ENCODE measurements at places on chromosomes 1 and 21.

DNA sequence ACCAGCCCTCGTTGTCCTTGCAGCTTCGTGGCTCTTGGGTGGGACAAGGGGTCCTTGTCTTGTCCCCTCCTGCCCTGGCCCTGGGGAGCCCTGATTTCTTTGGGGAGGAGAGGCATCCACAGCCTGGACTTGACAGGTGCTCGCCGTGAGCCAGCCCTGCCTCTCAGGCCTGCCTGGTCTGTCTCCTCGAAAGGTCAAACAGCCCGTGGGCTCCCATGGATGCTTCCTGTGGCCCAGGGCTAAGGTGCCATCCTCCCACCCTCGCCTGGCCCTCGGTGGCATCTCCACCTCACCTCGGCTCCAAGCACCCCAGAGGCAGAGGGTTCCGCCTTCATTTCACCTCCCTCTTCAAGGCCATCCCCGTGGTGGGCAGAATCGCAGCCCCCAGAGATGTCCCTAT is 9.0 kb downstream of the LRRC3 start:
- DNase-seq, result no peak

DNA sequence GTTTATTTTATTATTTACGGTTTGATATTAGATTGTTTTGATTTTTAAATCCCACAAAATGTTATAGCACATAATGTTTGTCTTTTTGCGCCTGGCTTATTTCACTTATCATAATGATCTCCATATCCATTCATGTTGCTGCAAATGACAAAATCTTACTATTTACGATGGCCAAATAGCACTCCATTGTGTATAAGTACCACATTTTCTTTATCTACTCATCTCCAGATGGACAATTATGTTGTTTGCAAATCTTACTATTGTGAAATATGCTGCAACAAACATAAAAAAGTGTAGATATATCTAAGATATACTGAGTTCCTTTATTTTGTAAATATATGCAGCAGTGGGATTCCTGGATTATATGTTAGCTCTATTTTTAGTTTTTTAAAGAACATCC is 1568.3 kb downstream of the AMY1C start:
- DNase-seq, result no peak

DNA sequence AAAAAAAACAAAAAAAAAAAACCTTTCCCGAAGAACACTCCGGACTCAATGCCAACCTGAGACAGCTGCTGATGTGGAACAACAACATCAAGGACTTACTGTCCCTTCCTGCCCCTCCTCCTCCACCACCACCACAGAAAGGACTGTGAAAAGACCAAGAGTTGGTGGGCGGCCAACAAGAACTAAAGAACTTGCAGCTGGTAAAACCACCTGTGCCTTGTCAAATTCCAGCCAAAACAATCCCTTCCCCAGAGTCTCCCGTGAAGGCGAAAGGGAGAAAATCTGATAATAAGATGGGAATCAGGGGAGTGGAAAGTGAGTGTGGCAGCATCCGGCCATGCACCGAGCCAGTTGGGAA is 88.9 kb downstream of the PROX1 start:
- no peak for DNase-seq

DNA sequence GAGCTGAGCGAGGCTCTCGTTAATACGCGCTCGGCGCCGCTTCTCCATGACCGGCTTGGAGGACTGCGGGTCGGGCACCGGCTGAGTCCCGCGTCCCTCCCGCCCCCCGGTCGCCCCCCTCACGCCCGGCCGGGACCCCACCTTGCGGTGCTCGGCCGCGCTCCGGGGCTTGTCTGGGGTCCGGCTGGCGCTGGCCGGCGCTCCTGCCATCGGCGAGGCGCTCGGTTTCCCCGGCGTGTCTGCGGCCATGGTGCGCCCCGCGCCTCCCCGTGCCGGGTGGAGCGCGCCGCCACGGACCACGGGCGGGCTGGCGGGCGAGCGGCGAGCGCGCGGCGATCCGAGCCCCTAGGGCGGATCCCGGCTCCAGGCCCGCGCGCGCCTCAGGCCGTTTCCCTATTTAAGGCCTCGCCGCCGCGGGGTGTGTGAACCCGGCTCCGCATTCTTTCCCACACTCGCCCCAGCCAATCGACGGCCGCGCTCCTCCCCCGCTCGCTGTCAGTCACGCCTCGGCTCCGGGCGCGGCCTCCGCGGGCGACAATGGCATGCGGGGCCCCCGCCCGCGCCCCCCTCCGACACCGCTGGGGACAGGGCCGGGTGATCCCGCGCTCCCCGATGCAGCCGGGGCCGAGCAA is at the start of gene HES4:
Gene HES4 (minus strand): TSS at position 373 of the 632 bp plus-strand sequence. CDS start 124 bp downstream, at position 249.
- peak; percentile 81 for DNase-seq

DNA sequence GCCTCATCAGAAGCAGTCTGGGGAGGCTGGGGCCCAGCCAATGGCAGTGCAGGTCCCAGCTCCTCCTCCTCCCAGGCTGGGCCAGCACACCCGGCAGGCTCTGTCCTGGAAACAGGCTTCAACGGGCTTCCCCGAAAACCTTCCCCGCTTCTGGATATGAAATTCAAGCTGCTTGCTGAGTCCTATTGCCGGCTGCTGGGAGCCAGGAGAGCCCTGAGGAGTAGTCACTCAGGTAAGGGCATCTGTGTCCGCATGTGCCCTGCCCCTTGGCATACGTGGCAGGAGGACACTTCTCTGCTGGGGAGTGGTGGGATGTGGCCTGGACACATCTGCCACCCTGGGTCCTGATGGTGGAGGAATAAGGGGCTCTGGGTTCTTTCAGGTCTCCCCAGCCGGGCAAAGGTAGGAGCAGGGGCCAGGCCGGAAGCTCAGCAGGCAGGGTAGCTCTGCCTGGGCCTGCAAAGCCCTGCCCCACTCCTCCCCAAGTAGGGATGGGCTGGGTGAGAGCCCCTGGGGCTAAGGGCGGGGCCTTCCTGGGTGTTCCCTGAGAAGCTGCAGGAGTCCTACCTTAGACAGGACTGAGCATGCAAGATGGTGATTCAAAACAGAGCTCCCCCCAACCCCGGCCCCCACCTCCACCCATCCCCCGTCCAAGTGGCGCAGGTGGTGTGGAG is at the start of gene GJB5:
Gene GJB5 (plus strand): TSS at position 84 of the 674 bp plus-strand sequence. CDS start 2,284 bp downstream, outside the sequence.
- no peak for DNase-seq

- no peak for DNase-seq
Measured at GRCh38 chr1:178885869-178886268, 15.0 kb upstream of the ANGPTL1 start.

DNA sequence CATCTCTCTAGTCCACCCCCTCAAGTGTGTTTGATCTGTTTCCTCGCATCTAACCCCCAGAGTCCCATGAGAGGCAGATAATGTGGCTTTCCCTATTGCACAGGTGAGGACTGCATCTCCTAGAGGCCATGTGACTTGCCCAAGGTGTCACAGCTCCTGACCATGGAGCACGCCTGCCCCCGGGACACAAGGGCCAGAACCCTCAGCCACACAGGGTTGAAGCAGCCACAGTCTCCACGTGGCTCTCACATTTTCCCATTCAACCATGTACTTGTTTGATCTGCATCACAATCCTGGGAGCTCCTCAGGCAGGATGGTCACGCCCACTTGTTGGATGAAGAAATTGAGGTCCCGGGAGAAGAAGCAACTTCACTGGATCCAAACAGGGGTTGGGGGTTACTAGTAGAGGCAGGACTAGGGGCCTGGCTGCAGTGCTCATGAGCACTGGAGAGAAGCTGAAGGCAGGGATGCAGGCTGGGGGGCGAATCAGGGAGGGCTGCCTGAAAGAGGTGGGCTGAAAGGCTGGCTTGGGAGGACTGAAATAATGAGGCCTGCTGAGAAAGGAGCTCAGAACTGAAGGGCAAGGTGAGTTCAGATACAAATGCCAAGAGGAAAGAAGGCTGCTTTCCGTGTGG is 207.9 kb downstream of the PTPRU start:
- no peak for DNase-seq

DNA sequence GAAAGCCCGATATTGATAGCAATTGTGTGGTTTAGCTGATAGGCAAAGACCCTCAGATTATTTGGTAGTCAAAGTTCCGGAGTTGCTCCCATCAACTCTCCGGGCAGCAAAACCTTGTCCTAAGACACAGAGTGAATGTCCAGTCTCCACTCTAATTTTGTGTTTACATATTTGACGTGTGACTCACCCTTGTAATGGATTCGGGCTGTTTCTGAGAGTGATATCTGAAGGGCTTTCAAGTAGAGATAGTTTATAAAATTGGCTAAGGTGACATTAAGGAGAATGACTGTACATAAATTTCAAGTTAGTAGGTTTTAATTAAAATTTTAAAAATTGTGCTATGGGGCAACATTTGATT is 154.2 kb downstream of the CNIH3 start:
- DNase-seq, result peak; percentile 36

GRCh38 chr1:82284213-82284612 is 483.5 kb downstream of the ADGRL2 start:
- DNase-seq, result no peak

DNA sequence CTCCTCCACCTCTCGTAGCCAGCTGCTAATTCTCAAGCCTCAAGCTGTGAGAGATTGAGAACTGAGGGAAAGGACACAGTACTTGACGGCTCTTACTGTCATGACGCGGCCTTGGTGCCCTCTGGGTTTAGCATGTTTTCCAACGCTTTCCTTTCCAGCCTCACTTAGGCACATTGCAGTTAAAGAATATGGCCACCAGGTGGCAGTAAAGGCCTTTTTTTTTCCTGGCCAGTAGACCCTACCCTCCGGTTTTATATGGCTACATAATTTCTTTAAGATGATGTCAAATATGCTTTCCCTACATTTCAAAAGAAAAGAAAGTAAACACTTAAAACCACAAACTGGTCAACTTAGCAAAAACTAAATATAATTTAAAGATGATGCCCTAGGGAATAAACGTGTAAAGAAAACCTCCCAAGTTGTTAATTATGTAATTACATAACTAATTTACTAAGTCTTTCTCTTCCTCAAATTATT is 56.8 kb upstream of the PRDX6 start:
- peak; percentile 27 for DNase-seq

GRCh38 chr1:75707191-75707590 is 17.3 kb upstream of the ACADM start:
- no peak for DNase-seq

GRCh38 chr1:23759277-23759676 is 16.0 kb downstream of the ELOA start:
- DNase-seq, result no peak

DNA sequence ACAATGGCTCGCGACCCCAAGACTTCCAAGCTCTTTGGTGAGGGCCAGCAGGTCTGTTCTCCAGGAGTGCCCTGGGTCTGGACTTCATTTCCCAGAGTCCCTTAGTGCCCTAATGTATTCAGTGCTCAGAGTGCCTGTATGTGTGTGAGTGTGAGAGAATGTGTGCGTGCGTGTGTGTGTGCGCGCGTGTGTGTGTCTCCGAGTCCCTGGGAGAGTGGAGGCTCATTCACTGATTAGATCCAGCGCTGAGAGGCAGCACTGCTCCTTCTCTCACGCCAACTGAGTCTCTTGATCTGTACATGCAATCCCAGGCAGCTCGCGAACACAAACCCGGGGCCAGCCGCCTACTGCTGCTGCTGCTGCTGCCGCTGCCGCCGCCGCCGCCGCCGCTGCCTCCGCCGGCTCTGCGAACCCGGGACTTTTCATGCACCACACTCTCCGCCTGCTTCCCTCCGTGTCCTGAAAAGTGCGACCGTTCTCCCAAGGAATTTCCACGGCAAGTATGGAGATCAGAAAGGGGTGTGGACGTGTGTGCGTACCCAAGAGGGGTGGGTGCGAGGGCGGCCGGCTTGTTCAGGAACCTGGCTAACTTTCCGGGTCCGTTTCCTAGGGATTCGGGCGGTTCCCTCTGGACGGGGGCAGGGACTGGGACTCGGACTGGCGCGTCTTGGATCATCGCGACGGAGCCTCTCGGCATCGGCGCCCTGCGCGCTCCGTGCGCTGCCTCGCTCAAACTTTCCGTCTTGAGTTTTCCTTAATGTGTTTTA is at the start of gene RNF220:
Gene RNF220 (plus strand): TSS at position 225 of the 767 bp plus-strand sequence.
- peak; percentile 65 for DNase-seq

DNA sequence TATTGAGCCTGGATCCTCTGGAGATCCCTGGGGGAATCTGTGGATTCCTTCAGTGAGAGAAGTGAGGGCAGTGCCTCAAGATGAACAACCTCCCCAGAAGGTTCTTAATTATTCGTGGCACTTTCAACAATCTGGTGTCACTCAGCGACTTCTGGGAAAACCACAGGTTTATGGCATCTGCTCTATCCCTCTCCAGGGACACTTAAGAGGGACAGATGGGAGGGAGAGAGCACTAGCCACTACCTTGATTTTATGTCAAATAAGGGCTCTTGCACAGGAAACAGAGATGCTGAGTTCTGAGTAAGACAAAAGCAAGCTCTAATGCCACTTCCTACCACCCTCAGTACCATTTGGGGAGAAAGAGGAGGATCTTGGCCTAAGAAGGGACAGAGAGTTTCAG is 21.2 kb upstream of the CHI3L1 start:
- no peak for DNase-seq

DNA sequence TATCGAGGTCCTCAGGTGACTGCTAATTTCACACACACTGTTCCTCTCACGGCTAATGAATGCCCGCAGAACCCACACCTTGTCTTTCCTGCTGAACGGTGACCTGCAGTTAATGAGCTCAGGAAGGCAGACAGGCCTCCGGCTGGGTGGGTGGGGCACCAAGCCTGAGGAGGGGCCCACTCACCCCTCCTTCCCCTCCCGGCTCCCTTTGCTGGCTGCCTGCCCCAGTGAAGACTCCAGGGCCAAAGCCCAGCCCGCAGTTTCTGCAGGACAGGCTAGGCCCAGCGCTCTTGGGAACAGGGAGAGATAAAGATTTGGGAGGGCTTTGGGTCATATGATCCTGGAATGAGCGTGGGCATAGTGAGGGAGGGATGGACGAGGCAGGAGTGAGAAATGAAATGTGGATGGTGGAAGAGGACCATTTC is 26.4 kb downstream of the FOXO6 start:
- DNase-seq, result no peak

- no peak for DNase-seq
Measured at GRCh38 chr1:162756523-162756922, 34.0 kb upstream of the HSD17B7 start.

DNA sequence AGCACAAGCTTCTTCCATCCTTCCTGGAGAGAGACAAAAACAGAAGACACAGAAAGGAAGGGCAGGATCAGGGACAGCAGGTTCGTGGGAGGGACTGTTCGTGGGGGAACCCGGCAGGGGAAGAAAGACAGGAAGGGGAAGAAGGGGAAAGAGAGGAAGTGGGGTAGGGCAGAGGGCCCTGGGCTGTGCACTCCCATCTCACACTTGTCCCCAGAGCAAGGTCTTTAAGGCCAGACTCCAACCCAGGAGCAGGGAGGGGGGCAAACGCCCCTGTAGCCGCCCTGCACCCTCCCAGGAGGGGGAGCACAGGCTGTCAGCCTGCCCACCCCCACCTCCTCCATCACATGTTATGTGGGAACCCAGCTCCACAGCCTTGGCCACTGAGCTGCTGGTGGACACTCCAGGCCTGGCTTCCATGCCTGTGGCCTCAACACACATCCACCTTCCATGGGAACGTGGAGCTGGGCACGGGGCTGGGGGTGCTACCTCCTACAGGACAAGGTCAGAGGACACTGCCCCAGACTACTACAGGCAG is 9.3 kb downstream of the SLC19A1 start:
- DNase-seq, result no peak
